Skin of body (tissue), 3 donors: ENCODE measurements at places on chromosomes 2 and 18. TPM values are rescaled to one million over a fixed set of nuclear protein-coding genes. Genes with fewer than 3 reads are reported as not detected.
A peak's percentile ranks its signal among the peaks of the same experiment; 100 is the strongest.

Gene ADAM23
- total RNA-seq = 3.1 TPM

DNA sequence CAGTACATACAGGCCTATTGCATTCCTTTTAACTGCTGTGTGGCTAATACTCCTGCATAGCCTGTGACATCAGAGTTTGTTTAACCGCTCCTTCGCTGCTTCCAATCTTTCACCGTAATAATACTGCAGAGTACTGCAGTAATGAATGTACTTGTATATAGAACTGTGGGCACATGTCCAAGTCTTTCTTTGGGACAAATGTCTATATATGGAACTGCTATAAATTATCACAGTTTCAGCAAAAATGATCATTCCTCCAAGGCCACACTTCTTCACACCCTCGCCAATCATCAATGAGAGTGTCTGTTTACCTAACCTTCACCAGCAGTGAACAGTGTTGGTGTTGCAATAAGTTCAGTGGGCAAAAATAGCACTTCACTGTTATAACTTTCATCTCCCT, 230.4 kb downstream of the SP3 start:
- no peak for DNase-seq

DNA sequence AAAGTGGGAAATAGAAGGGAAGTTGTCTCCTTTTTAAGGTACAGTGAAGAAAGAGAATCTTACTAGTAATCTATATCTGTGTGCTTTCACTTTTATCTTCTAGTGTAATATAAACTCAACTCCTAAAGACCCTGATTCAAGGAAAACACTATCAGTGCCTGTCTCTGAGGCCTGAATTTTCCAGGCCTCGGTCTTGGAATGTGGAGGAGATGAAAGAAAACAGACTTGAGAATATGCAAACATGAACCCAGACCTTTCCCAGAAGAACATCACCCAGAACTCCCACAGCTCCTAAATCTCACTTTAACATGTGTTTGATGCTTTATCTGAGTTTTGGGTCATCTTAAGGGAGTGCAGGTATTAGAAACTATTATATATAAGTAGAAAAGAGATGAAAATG, 51.8 kb downstream of the EPB41L5 start:
- no peak for DNase-seq

DNA sequence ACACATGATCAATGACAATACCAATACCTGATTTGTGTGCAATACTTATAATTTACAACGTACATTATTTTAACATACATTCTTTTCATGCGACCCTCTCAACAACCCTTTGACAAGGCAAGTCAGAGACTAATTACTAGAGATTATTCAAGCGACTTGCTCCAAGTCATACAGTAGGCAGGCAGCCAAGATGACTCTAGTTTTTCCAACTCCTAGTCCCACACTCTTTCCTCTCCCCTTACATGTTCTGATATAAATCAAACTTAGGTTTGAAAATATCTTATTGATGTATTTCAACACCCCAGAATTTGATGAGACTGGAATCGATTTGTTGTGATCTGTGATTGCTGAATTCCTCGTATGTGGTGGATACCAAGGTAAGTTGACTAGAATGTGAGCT, 8.0 kb upstream of the CYP27C1 start:
- peak; percentile 46 for DNase-seq

GRCh38 chr2:105801961-105802360, 57.2 kb downstream of the NCK2 start:
- no peak for DNase-seq
